ENCODE measurements at places on chromosomes 7 and 10. TPM values are rescaled to one million over a fixed set of nuclear protein-coding genes. Genes with fewer than 3 reads are reported as not detected.

ZPBP gene
- not detected for polyA plus RNA-seq

SORBS1 gene
- polyA plus RNA-seq, result 50.5 TPM

OR2A12 gene
- polyA plus RNA-seq, result not detected

PRR15 gene
- polyA plus RNA-seq, result 9.6 TPM
